Right renal pelvis (tissue), 4 donors: ENCODE measurements at places on chromosomes 6 and 20. TPM values are rescaled to one million over a fixed set of nuclear protein-coding genes. Genes with fewer than 3 reads are reported as not detected.

The PLN gene
- 7.4 TPM for polyA plus RNA-seq

GRCh38 chr20:38825571-38825900, 20.0 kb downstream of the PPP1R16B start:
- DNase-seq, result no peak

DNA sequence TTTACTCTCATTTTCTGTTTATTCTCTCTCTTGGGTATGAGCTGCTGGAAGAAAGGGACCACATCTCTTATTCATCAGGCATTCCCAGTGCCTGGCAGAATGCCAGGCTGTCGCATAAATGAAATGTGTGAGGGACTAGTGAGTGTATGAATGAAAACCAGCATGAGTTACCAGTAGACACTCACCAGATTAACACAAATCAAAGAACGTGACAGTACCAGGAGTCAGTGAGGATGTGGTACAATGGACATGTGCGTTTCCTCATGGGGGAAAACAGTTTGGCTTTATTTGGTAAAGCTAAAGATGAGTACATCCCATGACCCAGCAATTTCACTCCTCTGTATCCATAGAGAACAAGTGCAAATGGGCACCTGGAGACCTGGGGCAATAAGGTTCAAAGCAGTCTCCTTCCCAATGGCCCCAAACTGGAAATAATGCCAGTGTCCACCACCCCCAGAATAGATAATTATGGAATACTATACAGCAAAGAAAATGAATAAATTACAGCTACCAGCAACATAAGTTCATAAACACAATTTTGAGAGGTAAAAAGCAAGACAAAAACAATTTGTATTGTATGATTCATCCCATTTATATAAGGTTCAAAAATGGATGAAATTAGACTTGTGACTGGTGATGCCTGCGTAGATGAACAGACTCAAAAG, 93.3 kb downstream of the CDH22 start:
- no peak for DNase-seq

DNA sequence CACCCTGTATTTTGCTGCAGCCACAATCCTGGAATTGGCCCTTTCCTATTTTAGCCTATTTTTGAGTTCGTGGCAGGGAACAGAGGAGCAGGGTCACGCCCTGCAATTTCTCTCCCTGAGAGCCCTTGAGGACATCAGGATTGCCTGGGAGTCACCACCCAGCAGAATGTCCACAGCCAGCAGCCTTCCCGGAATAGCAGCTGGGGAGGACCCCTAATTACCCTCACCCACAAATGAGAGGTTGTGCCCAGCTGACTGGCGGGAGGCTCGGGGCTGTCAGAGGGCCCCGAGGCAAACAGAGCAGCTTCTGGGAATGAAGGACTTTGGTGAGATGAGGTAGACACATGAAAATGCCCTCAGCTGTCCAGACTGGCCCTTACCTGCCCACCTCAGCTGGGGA, 165.1 kb downstream of the PREX1 start:
- no peak for DNase-seq

DNA sequence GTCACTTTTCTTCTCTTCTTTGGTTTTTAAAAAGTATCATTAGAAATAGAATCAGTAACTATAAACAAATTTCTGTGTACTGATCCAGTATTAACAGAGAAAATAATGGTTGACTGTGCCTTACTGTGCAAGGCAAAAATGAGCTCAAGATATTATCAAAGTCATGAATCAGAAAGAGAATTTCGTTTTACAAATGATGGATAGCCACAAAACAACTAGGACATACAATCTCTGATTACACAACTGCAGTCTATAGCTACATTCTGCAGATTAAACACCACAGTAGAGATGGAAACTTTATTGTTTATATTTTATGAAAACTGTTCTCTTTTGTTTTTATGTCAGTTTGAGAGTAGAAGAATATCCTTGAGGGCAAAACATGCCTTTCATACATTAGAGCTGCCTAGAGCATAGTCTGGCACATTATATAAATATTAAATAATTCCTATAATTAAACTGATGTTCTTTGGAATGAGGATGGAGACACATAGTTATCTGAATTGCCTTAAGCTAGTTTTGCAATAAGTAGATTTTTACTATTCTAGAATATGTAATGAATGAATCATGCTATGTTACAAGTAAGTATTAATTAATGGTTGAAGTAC, 333.1 kb downstream of the LAMA2 start:
- DNase-seq, result no peak
